ENCODE measurements at places on chromosomes 3 and 15.
A peak's percentile ranks its signal among the peaks of the same experiment; 100 is the strongest.

GRCh38 chr3:116378077-116378476 is 67.2 kb downstream of the LSAMP start:
- DNase-seq: no peak

DNA sequence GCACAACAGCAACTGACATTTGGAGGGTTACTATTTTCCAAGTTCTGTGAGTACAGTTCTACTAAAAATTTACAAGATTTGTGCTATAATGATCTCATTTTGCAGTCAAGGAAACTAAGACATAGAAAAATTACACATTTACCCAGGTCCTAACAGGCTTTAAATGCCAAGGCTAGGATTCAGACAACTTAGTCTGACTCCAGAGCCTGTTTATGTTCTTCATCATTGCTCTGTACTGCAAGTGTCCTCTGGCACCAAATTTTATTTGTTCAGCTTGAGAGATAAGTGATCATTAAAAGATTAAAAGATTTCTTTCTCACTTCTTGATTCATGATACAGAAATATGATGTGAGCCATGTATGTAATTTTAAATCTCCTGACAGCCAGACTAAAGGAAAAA is 290.8 kb downstream of the UBE2E2 start:
- DNase-seq: no peak

GRCh38 chr3:33722626-33723370 is 4.7 kb upstream of the CLASP2 start:
- peak; percentile 74 for DNase-seq

GRCh38 chr15:78668987-78669386 is 28.0 kb upstream of the CHRNB4 start:
- no peak for DNase-seq

- DNase-seq: peak; percentile 74
Measured at GRCh38 chr3:72887705-72888545, at the start of gene GXYLT2. GXYLT2 (plus strand) TSS chr3:72888046; CDS start chr3:72888234, 188 bp downstream.

- no peak for DNase-seq
Measured at GRCh38 chr3:52057812-52058495, 1.6 kb upstream of the DUSP7 start.

- peak; percentile 49 for DNase-seq
Measured at GRCh38 chr3:108404368-108404767, 106.0 kb downstream of the MYH15 start.

GRCh38 chr15:65268411-65268810 is 18.3 kb downstream of the PARP16 start:
- DNase-seq: no peak

- DNase-seq: no peak
Measured at GRCh38 chr3:59566481-59566975, 516.7 kb upstream of the CFAP20DC start.

DNA sequence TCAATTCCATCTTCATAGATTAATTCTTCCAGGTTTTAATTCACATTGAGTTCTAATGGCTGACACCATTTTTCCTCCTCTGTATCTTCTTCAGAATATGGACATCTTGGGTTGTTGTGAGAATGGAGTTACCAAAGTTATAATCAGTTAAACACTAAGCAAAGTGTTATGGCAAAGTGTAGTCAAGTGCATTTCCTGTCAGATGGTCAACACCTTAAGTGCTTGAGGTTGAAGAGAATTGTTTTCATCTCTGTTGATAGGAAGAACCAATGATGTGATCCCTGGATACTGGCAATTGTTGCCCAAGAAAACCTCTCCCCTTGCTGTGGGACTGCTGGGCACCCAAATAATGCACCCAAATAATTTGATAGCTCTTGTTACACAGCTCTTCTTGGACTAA is 102.6 kb upstream of the SATB1 start:
- DNase-seq: no peak

DNA sequence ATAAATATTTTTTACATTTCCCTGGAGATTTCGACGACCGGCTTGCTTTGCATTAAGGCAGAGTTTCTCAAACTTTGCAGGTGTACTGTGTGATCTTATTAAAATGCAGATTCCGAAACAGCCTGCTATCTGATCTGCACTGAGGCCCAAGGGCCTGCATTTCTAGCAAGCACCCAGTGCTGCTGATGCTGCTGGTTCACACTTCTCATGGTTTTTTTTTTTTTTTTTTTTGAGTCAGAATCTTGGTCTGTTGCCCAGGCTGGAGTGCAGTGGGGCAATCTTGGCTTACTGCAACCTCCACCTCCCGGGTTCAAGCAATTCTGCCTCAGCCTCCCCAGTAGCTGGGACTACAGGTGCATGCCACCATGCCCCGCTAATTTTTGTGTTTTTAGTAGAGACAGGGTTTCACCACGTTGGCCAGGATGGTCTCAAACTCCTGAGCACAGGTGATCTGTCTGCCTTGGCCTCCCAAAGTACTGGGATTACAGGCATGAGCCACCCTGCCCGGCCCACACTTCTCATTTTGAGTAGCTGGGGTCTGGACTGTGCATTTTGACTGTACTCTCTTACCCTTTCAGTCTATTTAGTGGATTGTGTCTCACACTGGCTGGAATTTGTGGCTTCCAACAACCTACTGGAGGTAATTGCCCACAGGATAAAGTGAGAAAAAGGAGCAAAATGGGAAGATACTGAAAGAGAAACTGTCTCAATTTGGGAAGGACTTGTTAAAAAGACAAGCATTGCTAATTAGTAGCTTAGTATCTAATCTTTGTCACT is 94.1 kb downstream of the ITPR1 start:
- no peak for DNase-seq

DNA sequence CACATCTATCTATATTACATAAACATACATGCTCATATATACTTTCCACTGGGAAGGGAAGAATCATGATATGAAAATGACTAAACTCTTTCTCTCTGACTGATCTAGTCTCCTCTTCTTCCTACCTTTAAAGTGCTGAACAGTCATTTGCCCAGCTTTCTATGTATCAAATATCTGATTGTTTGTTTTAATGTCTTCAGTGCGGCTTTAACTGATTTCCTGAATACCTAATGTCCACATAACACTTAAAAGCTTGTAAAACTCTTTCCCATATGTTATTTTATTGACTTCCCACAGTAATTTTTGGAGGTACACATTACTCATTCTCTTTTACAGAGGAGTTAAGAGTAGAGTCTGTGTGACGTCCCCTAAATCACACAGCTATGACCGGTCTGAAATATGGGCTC is 28.2 kb downstream of the CPOX start:
- DNase-seq: peak; percentile 62

DNA sequence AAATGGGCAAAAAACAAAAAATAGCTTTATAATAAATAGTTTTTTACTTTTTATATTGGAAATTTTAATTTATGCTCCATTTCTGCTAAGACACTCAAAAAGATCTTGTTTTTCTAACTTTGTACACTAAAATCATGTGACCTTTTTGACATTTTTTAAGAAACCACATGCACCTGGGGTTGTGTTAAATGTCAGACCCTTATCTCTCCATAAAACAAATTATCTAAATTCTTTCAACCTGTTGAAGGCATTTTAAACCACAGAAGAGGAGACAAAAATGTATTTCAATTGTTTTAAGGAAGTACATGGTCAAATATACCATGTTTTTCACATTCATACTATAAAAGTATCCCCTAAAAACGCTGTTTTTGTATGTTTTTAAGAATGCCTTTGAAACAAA is 29.2 kb downstream of the IFT80 start:
- DNase-seq: no peak

DNA sequence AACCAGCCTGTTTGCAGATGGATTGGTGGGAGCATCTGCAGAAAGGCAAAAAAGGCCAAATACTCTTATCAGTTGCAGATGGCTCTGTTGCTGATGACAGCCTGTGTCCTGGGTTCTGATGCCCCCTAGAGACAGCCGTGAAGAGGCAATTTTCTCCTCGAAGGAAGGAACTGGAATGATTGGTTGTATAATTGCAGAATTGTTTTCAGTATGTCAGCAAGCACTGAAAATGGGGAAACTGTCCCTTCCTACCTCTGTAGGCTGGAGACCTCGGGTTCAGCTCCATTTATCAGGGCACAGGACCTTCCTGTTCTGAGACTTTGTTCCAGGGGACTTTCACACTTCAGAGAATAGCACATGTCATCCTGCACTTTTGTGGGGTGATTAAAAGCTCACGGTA is 103.0 kb downstream of the PGPEP1L start:
- DNase-seq: peak; percentile 84

GRCh38 chr15:69388260-69388705 is 25.9 kb upstream of the KIF23 start:
- DNase-seq: peak; percentile 86

- DNase-seq: no peak
Measured at GRCh38 chr3:38471260-38471857, 17.7 kb downstream of the ACVR2B start.

DNA sequence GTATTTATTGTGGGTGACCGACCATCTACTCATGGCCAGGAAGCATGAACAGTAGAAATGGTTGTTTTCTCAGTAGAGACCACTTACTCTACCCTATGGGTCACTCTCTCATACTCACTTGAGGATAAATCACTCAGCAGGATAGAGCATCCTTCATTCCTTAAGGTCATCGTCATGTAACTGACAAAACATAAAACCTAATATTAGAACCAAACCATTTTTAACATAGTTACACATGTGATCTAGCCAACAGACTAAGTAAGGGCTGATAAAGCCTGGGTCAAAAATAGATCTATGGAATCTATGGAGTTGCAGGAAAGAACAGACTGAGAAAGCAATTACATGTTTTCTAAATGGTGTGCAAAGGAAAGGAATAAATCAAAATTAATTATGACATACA is 769.1 kb downstream of the NTRK3 start:
- no peak for DNase-seq

DNA sequence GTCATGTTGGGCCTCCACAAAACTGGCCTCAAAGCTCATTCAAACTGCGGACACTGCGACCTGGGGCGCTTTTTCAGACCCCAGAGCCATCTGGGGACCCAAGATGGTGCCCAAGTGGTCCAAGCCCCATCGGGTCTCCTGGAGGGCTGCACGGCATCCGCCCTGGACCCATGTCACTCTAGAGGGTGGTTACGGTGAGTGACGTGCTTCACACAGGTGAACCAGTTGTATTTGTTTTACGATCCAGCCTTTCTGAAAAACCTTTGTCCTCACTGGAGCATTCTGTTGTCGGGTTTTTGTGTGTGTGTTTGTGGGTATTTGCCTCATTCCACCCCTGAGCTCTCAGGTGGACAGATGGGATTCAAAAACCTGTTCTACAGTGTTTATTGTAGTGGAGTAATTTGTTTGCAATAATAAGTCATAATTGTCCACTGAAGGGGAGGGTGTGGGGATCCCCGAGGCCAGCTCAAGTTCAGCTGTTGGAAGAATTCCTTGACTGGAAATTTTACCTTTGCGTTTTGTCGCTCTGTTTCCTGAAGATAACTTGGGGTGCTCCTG is 1.9 kb downstream of the SLC51A start:
- DNase-seq: no peak

DNA sequence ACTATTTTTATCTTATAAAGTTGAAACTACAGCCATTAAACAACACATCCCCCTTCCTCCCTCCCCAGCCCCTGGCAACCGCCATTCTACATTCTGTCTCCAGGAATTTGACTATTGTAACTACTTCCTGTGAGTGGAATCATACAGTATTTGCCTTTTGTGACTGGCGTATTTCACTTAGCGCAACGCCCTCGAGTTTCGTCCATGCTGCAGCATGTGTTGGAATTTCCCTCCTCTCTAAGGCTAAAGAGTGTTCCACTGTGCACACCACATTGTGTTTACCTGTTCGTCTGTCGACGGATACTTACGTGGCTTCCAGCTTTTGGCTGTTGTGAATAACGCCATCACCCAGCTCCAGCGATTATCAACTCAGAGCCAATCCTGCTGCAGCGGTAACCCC is 52.0 kb upstream of the DLG1 start:
- no peak for DNase-seq

DNA sequence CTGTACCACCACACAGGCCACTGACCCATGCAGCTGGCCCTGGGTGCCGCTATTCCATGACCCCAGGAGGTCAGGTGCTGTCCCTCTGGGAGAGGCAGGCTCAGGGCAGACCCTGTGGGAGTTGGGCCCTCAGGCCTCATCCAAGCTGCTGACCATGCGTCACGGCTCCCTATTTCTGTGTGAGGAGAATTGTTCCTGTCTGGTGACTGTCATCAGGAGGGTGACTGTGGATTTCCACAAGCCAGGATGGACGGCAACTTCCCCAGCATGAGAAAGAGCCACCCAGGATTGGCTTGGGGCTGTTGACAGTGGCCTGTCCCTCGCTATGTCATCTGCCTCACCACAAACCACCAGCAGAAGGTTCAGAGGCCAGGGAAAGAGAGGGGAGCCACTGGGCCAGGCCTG is 41.4 kb downstream of the ZDHHC19 start:
- DNase-seq: no peak

GRCh38 chr15:84938726-84939125 is 42.9 kb upstream of the PDE8A start:
- DNase-seq: no peak

DNA sequence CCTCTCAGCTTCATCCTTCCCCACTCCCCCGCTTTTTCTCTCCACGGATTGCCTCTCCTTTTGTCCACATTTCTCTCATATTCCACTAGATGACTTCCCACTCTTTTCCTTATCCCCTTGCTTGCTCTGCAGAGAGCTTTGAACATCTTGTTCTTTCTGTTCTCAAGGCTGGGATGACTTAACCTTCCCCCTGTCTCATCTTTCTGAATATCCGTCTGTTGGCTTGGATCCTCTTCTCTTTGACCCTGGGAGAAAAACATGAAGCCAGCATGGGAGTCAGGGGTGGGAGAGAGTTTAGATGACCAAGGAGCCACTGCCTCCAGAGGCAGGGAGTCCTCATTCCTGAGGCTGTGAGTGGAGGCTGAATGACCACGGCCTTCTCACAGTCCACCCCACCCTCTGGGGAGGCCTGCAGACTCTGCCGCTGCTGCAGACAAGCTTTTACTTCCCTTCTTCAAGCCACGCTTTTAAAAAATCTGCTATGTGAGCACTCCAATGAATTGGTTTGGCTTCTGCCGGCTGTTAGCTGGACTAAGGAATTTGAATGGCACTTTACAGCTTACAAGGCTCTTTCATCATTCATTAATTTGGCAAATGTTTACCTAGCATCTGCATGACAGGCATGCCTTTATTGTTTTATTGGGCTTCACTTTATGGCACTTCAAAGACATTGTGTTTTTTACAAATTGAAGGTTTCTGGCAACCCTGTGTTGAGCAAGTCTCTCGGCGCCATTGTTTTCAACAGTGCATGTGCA is 111.6 kb upstream of the SLC6A6 start:
- DNase-seq: peak; percentile 51

- no peak for DNase-seq
Measured at GRCh38 chr3:175240921-175241320, 381.8 kb downstream of the NAALADL2 start.

GRCh38 chr3:117603097-117603496 is 893.5 kb downstream of the TUSC7 start:
- DNase-seq: no peak

GRCh38 chr3:127606981-127607595 is 8.9 kb downstream of the MCM2 start:
- DNase-seq: no peak

DNA sequence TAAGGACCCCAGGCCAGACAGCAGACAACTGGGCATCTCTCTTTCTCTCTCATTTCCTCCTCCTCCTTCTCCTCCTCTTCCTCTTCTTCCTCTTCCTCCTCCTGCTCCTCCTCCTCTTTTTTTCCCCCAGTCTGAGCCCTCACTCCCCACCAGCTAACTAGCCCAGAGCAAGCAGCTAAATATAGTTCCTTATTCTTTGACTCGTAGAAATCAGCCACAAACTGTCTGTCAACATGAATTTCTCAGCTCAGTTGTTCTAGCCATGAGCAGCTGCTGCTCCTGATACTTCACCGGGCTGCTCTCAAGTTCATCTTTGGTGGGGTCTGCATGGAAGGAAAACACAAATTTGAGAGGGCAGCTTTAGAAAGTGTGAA is 19.2 kb upstream of the LOXL1 start:
- DNase-seq: no peak

- DNase-seq: peak; percentile 94
Measured at GRCh38 chr15:58551764-58552504, 120.1 kb downstream of the LIPC start.

All from EH (cell line).